ENCODE measurements at places on chromosomes 7 and 10.

- DNase-seq, result no peak
Measured at GRCh38 chr10:117532451-117533107, 10.0 kb upstream of the EMX2 start.

- no peak for DNase-seq
Measured at GRCh38 chr10:22058201-22058600, 54.7 kb upstream of the DNAJC1 start.

GRCh38 chr10:88980247-88980646 lies 10.4 kb upstream of the FAS start:
- no peak for DNase-seq

GRCh38 chr7:150717814-150718420 lies 1.5 kb downstream of the GIMAP1 start:
- no peak for DNase-seq

GRCh38 chr10:118262538-118262937 lies 79.6 kb downstream of the FAM204A start:
- no peak for DNase-seq

- no peak for DNase-seq
Measured at GRCh38 chr7:71638108-71638507, 506.2 kb downstream of the GALNT17 start.

GRCh38 chr10:49279015-49279880 lies 19.7 kb upstream of the C10orf71 start:
- DNase-seq, result no peak

DNA sequence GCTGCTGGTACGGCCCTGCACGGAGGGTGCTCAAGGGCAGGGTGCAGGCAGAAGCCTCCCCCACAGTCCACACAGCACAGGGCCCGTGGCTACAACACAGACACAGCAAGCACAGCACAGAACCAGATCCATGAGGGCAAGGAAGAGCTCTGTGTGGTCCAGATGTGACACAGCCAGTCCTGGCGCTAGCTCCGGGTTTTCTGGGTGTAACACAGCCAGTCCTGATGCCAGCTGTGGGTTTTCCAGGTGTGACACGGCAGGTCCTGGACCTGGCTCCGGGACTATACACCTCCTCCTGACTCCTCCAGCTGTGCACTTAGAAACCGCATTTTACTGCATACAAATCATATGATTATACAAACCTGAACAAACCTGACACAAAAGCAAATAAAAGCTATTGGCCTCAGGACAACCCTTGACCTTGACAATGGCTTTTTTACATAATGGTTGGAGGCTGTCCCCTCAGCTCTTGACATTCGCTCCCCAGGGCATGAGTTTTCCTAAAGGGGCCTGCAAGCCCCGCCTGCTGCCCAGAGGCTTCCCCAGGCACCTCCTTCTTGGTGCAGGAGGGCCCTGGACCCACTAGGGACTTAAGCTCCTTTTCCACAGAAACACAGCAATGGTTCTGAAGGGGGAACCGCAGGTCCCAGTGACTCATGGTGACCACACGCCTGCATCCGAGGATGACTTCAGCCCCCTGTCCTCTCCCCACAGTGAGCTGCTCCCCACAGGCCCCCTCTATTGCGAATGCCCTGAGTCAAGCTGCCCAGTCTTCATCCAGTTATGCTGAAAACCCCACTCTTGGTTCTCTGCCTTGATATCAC lies 209.6 kb downstream of the PTPRN2 start:
- DNase-seq, result no peak

GRCh38 chr7:22651036-22651435 lies 76.0 kb upstream of the IL6 start:
- DNase-seq, result no peak

GRCh38 chr10:44936314-44936975 lies 23.2 kb upstream of the RASSF4 start:
- DNase-seq, result no peak

DNA sequence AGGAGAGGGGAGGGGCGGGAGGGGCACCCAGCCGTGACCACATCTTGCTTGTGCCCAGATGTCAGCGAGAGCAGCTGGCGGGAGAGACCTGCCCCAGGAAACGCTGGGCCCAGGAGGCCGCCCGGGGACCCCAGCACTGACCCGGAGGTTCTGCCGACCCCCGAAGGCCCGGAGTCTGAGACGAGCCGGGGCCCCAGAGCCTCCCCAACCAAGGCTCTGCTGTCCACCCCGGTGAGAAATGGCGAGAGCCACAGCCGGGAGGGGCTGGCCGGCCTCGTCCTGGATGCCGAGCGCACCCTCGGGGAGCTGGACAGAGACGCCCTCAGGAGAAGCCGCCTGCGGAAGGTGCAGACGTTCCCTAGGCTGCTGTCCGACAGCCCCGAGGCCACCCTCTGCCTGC lies 25.9 kb downstream of the KNDC1 start:
- DNase-seq, result no peak

DNA sequence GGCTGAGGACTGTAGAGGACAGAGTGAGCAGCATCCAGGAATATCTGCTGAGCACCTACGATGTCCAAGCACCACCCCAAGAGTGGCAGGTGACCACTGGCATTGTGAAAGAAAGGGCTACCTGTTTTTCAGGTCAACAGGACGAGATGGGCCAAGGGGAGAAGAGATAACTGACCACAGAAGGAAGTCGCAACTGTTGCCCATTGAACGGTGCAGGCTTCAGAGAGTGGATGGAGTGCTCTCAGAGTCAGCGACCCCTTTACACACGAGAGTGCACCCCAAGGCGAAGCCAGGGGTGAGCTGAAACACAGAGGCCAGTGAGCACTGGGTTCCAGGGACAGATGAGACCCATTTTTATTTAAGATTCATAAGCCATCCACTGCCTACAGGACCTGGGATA lies 42.3 kb downstream of the HIPK2 start:
- no peak for DNase-seq

DNA sequence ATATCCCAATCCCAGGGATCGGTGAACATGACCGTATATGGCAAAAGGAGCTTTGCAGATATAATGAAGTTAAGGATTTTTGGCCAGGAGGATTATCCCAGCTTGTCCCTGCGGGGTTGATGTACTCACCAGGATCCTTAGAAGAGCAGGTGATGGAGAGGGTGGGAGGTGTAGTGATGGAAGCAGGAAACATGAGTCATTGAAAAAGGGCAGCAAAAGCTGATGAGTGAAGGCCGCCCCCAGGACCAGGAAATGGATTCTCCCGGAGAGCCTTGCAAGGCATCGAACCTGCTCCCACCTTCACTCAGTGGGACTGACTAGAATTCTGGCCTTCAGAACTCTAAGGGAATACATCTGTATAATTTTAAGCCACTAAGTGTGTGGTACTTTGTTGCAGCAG lies 5.2 kb upstream of the NUPR2 start:
- no peak for DNase-seq

GRCh38 chr7:22726345-22726906 lies 574 bp upstream of the IL6 start:
- DNase-seq, result peak; percentile 34

DNA sequence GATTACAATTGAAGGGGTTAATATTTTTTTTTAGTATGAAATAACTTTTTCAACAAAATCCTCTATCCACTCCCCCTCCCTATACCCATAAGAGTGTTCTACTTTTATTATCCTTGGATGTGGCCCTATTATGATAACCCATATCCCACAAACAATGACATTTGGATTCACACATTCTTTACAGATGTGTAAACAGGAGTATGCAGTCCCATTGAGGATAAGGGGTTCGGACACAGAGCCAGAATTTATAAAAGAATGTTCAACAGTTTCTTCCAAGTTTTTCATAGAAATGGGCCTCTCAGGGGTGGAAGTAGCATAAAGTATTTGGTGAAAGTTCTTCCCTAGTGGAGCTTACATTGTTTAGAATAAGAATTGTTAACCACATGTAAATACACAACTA lies 16.1 kb upstream of the PCLO start:
- no peak for DNase-seq

DNA sequence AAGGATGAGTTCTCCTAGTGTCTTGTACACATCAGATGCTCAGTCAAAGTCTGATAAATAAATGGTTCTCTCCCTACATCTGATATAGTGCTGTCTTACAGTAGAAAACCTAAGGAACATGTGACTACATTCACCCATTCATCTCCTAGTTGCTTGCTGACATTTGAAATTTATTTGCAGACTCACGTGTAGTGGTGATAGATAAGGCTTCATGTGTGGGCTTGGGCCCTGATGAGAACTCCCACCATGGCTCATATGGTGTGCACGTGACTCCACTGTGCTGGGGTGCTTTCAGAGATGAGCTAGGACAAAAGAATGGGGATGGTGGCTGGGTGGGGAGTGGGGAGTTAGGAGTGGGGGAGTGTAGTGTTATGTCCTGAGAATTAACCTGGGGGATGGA lies 287.3 kb downstream of the RPS24 start:
- no peak for DNase-seq

DNA sequence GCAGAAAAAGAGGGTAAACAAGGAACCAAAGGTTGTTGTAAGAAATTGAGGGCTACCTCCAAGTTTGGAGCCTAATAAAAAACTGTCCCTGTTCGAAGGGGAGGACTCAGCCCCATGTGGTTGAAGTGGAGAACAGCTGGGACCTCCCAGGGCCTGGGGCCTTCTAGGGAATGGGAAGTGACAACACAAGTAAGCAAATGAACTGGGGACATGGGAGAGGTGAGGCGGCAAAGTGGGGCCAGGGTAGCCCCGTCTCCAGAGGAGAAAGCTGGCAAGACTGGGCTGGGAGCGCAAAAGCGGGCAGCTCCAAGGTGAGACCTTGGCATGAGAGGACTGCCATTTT lies 198.1 kb downstream of the ZNF438 start:
- no peak for DNase-seq

GRCh38 chr10:30849231-30850035 lies 182.2 kb downstream of the ZNF438 start:
- DNase-seq, result no peak

- no peak for DNase-seq
Measured at GRCh38 chr7:155604504-155604997, 39.9 kb upstream of the RBM33 start.

GRCh38 chr7:66901941-66902843 lies 18.8 kb upstream of the TMEM248 start:
- no peak for DNase-seq

DNA sequence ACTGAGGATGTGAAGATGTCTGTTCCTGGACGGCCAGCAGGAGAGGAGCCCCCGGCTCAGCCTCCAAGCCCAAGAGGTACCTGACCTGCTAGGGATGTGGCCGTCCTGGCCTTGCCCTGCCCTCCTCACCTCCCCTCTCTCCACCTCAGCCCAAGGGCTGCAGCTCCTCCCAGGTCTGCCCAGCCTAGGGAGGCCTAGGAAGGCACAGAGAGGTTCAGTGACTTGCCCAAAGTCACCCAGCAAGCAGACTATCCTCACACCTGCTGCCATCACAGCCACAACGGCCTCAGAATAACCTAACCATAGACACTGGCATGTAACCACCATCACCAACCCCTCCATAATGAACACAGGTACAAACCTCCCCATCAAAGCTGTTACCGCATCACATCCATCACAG lies 38.7 kb upstream of the LRRC18 start:
- DNase-seq, result no peak

- DNase-seq, result no peak
Measured at GRCh38 chr10:22638863-22639262, 75.5 kb downstream of the PIP4K2A start.

- DNase-seq, result no peak
Measured at GRCh38 chr10:127135844-127136577, 60.4 kb downstream of the INSYN2A start.

- no peak for DNase-seq
Measured at GRCh38 chr7:103521937-103522336, 75.9 kb upstream of the SLC26A5 start.

DNA sequence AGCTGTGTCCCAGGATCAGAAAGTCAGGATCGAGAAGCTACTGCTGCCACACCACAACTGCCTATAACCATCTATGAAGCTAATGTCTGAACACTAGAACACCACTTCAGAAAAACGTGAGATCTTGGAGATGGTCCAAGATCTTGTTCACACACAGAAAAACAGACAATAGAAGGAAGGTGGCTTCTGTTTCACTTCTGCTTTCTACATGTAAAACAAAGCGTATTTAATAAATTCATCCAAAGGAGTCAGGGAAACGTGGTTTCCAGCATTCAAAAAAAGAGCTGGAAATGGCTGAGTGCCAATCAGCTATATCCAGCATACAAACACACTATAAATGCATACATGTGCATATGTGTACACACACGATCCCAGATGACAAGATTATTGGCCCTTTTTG lies 70.2 kb upstream of the CCDC71L start:
- no peak for DNase-seq

DNA sequence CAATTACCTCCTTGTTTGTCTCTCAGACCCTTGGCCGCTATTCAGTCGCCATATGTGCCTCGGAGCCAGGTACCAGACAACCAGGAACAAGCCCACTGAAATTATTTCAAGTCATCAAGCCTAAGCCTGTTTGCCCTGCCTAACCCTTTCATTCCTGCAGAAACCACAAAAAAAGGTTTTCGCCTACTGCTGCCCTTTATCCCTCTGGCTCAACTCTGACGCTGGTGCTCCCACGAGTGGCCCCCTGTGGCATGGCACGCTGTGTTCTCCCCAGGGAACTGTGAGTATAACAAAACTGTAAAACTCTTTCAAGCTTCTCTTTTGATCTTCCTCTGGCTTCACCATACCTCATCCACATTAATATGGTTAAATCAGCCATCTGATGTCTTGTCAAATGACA lies 215.7 kb upstream of the CDC14C start:
- no peak for DNase-seq

- no peak for DNase-seq
Measured at GRCh38 chr7:34839645-34840044, 181.6 kb downstream of the NPSR1 start.

Measured in activated T-helper 1 cell treated with Interleukin-2 at 50 U/mL for 16 hours (primary cell).